Activated CD4-positive, alpha-beta T cell treated with anti-CD3 and anti-CD28 coated beads, Interleukin-2, amount 50 U/mL, for 24 hours (primary cell): ENCODE measurements at places on chromosomes 4 and X.

DNA sequence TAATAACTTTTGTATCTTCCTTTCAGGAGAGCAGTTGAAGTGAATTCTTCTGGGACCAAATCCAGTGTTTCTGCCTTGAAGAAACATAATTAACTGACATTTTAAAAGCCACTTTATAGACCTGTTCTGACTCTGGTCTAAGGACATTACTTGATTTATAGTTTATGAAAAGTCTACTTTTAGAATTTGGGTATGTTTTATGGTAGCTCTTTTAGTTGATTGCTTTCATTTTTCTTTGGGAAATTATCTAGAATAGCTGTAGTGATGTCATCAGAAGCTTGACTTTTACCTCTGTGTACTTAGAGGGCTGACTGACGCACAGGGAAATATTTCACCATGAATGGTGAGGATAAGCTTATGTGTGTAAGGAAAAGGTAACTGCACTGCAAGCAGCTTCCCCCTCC lies 131.8 kb upstream of the LIMCH1 start:
- DNase-seq: no peak

GRCh38 chrX:54715621-54716020 lies 82.4 kb downstream of the ITIH6 start:
- DNase-seq: no peak

DNA sequence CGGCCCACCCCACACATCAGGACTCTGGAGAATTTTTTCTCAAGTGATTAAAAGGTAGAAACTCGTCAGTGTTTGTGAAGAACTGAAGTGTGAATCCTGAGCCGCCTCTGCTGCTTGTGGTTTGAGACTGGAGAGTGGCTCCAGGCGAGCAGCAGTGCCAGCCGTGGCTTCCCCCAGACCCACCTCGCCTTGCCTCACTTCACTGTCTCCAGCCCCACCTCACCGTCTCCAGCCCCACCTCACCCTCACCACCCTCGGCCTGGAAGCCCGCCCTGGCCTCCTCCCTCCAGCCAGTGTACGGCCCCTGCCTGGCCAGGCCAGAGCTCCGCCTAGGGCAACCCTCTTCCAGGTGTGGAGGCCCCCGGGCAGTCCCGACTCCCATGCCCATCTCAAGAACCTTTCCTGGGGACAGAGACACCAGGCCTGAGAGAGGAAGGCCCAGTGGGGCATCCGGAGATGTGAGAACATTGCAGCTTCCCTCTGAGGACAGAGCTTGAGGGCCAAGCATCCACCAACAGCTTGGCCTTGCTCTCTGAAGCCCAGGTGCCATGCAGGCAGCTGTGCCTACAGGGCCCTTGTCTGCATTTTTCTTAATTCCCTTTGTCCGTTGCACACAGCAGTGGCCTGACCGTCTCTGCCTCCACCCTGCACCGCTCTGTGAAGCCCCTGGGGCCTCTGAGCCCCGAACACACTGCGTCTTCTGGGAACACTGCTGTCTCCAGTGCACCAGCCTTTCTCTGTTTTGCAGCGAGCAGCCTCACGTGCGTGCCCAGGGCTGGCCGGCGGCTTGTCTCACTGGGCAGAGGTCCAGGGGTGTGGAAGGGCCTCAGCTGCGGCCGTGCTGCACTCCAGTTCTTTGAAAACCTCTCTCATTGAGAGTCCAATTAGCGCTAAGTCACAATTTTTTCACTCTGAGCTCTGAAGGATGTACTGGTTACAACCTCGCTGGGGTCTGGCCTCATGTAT lies 13.8 kb downstream of the SH3BP2 start:
- no peak for DNase-seq

DNA sequence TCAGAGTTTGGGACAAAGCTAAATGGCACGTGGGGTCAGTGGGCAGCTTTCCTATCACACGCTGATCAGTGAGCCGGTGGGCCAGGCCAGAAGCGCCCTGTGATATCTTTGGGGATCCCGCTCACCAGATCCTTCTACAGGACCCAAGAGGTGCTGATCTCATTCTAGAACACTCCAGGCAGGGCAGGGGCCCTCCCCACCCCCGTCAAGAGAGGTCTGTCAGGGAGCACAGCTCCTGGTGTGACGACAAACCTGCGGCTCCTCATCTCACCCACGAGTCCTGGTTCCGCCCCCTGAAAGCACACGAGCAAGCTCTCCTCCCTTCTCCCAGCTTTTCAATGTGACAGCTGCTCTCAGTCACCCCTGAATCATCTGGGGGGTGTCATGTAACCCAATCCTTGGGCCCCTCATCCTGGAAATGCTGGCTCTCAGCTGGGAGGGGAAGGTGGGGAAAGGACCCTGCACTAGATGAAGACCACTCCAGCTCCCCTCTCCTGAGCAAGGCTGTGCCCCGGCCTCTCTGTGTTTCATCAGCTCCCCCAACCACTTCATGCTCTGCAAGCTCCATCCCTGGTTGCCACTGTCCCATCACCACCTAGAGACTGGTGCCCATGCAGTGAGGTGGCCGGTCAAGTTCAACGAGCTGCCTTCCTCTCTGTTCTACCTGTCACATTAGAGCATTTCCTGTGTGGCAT lies 4.6 kb downstream of the HCFC1 start:
- no peak for DNase-seq

DNA sequence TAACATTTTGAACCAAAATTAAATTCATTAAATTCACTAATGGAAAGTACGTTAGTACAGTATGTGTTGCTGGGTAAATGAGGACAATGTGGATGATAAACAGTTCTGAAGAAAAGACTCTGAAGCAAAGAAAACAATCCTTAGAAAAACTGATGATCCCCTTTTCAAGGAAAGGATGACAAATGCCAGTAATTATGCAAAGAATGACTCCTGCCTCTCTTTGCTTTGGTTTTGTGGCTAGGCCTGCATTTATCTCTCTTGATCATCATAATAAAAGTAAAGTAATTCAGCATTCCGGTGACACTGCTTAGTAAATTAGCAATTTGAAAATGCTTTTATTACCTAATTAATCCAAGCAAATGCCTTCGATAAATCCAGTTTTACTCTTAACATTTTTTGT lies 652.2 kb upstream of the DIPK2B start:
- DNase-seq: no peak

GRCh38 chrX:18490806-18491555 lies 65.6 kb downstream of the CDKL5 start:
- no peak for DNase-seq
